ENCODE measurements at places on chromosomes 12 and 14. TPM values are rescaled to one million over a fixed set of nuclear protein-coding genes. Genes with fewer than 3 reads are reported as not detected.

The CTDSP2 gene
- total RNA-seq: 156 TPM

The CCDC177 gene
- total RNA-seq: not detected

The TOMM20L gene
- not detected for total RNA-seq

The NRXN3 gene
- total RNA-seq: 0.84 TPM

Data from mesenteric fat pad (tissue), 1 donor.